Esophagus squamous epithelium (tissue), 5 donors: ENCODE measurements at places on chromosomes 11 and 22.

GRCh38 chr11:124421043-124421442 is 3.6 kb downstream of the OR8B4 start:
- no peak for DNase-seq

DNA sequence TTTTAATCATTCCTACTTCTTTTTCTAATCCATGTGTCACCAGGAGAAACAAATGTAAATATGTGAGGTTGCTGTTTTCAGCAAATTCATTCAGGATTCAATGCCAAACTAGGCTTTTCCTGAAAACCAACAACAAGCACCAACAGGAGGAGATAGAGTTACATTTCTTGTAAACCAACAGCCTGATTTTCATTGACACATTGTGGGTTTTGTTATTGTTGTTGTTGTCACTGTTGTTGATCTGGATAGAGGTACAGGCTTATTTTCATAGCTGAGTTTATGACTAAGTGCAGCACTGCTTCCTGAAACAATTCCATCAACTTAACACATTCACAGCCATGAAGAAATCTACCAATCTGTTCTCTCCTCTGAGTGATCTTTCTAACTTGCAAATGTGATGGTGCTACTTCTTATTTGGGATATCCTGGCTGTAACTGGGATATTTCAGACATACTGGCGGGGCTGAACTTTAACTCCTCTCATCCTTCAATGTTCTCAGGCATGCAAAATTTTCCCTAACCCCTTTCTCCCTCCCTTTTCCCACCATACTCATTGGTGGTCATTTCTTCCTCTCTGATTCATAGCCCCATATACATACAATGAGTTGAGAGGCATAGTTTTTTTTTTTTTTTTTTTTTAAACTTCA is 65.5 kb downstream of the ME3 start:
- no peak for DNase-seq

- no peak for DNase-seq
Measured at GRCh38 chr22:23784215-23784732, 2.5 kb upstream of the SMARCB1 start.

DNA sequence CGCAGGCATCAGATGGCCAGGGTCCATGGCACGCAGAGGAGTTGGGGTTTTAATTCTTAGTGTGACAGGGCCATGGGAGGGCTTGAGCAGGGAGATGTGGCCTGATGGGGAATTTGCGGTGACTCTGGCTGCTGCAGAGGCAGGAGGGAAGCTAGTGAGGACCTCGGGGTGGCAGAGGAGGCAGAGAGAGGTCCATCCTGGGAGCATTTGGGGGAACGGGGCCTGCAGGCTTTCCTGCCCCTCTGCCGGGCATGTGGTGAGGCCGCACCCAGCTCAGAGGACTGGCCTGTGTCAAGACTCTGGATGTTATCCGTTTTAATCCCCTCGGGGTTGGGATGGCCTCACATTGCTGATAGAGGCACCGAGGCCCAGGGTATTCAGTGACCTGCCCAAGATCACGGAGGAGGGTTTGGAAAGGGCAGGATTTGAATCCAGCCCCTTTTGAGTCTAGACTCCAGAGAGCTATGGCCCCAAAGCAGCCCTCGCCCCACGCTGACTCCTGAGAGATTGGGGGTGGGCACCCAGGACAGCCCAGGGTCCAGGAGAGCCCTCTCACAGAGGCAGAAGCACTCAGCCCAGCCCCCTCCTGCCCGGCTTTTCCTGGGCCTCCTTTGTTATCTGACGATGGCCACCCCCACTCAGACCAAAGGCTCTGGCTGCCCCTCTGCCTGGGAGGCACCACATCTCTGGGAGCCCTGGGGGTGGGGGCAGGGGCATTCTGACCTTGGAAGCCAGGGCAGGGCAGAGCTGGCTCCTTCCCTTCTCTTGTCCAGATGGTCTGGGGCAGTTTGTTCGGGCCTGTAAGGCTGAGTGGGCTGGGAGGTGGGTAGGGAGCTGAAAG is 13.9 kb downstream of the MGAT3 start:
- DNase-seq = no peak

DNA sequence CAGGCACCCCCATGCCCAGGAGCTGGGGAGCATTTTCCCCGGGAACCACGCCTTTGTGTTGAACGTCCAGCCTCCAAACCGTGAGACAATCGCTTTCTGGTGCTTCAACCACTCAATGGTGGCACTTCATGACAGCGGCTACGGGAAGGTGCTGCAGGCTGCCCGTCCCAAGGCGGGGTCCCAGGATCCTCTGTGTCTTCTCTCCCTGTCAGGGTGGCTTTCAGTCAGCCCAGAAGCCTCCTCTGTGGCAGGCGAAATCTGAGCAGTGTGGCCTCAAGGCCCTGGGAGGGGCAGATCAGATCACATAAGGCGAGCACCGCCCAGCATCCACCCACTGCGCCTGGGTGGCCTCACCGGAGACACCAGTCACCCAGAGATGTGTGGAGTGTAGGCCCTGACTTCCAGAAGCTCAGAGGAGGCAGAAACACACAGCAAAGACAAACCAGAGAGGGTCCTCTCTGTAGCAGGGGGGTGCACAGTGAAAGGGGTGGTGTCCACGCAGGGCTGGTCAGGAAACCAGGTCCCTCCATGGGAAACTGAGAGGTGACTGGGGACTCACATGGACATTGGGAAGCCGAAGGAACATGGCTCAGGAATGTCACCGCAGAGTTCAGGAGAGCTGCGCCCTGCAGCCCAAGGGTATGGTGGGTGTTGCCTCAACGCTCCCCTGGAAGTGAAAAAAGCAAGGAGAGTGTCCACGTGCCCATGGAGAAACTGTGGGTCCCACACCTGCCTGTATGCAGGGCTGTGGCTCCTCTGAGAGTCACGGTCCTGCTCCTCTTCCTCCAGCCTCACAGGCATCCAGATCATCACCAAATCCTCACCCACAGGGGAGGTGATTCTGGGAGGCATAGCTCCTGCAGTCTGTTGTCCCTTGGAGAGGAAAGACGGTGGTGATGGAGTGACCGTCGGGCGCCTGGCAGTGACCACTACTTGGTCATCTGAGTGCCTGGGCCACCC is 1420.7 kb downstream of the TBC1D22A start:
- DNase-seq = no peak

DNA sequence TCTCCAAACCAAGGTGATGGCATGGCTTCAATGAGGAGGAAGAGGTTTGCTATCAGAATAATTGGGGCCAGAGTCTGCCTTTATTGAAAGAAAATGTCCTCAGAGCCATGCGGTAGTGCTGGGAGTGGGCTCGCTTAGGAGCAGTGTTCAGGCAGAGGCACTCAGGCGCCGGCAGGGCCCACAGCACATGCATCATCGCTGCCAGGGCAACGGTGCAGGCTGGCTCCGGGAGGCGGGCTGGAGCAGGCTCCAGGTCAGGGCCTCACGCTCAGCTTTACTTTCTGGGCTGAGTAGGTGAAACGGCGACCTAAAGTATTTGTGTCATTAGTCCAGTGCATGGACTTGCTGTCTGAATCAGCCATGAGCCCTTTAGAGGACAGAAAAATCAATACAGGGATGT is 169.9 kb upstream of the CCDC90B start:
- DNase-seq = no peak

DNA sequence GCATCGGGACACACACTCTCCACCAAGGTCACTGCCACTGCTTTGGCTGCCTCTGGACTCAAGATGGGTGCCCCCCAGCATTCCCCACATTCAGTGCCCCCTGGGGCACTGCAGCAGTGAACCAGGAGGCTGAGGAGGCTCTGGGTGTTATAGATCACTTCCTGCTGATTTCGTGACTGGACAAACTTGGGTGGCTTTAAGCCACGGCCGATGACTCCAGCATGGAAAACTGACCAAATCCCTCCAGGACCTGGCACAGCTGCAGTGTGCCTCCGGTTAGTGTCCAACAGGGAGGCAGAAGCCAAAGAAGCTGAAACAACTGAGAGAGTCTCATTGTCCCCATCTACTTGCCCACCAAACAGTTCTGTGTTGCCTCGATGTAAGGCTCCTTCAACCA is 1.2 kb upstream of the GANAB start:
- DNase-seq = no peak

GRCh38 chr11:74989260-74989638 is 516 bp downstream of the NEU3 start:
- no peak for DNase-seq

DNA sequence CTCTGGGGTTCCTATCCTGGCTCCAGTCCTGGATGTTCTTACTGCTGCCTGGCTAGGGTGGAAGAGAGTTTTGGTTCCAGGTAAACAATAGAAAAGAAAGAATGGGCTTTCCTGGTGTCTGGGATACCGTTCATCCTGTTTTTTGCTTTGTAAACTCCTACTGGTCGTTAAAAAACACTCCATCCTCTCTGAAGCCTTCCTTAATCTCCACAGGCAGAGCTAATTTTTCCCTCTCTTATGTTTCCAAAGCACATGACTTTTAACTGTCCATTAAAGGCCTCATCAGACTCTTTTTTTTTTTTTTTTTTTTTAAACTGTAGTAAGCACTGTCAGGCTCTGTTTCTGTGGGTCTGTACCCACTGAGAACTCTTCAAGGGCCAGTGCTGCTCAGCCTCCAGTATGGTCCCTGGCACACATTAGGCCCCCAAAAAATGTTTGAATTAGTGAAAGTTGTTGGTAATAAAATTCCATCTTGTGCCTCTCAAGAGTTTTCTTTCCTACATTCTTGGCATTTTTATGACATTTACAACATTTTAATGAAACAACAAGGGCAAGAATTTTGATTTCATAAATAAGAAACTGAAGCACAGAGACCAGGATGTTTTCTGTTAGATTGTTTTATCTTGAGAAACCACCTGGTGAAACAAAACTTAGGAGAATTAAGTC is 104.2 kb downstream of the TEAD1 start:
- no peak for DNase-seq
